ENCODE measurements at places on chromosomes 1 and 21. TPM values are rescaled to one million over a fixed set of nuclear protein-coding genes. Genes with fewer than 3 reads are reported as not detected.

Gene LRIF1
- total RNA-seq = 16.1 TPM

Gene RAB42
- not detected for total RNA-seq

Gene FAM76A
- 7.9 TPM for total RNA-seq

Gene OPRD1
- 0.02 TPM for total RNA-seq

Gene S100A7
- total RNA-seq = not detected

Gene CD1E
- total RNA-seq = not detected

Gene FCRL6
- total RNA-seq = 0.20 TPM

Gene AZIN2
- total RNA-seq = 2.5 TPM

Gene PIP5K1A
- total RNA-seq = 63.1 TPM

Gene AQP10
- total RNA-seq = not detected

Gene SUMO3
- 69.8 TPM for total RNA-seq

All from activated CD8-positive, alpha-beta T cell treated with anti-CD3 and anti-CD28 coated beads for 36 hours (primary cell).